ENCODE measurements at places on chromosomes 4 and X.
A peak's percentile ranks its signal among the peaks of the same experiment; 100 is the strongest.

- DNase-seq, result peak; percentile 67
Measured at GRCh38 chr4:15197005-15197404, 194.7 kb downstream of the CPEB2 start.

DNA sequence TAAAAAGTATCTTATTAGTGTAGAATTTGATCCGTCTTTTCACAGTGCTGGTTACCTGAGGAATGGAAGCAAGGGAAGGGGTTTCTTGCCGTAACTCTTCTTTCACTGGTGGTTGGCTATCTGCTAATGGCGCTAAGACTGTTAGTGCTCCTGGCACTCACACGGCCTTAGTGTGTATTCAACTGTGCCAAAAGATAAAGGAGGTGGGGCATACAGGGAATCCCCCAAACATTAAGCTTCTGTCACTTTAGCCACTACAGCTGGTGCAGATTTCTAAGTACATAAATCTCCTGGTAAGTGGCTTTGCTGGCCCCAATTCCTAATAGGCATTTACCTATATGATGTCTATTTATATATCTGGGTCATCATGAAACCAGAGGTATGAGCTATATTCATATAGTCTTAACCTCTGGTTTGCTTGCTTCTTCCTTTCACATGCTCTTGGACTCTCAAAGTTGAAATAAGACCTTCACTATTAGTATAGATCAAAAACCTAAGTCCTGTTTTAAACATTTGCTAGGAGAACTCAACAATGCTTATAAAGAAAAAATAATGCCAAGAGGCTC is 95.1 kb downstream of the TSPAN7 start:
- DNase-seq, result peak; percentile 9

DNA sequence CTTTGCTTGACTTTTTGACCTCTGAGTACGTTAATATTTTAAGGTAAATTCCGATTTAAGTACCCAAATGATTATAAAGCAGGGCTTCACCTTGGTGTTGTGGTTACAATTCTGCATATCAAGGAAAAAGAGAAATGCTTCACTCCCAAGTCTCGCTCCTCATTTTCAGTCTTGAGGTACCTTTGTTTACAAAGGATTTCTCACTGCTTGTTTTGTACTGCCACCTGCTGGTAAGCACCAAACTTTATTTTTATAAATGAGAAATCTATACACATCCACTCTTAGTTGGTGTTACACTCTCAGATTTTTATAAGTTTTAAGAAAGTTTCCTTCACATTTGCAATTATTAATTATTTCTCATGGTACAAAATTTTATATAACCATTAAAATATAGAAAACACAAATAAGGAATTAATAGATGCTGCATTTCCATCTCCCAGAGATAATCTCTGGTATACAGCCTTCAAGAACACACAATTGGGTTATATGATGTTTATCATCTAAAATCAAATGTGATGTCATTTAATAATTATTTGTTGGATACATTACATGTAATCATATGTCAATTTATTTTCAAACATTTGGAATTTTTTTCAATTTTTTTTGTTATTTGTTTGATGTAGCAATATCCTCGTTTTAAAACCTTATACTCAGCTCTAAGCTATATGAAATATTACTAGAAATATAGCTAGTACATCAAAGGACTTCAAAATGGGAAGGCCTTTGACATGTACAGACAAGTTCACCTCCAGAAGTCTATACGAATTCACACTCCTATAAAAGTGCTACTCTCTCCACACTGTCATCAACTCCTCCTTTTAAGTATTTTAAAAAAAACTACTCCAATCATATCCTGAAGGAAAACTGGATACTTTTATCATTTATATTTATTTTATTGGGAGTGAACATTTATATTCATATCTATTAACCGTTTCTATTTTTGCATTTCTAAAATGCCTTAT is 179.9 kb downstream of the KCNIP4 start:
- DNase-seq, result peak; percentile 83

DNA sequence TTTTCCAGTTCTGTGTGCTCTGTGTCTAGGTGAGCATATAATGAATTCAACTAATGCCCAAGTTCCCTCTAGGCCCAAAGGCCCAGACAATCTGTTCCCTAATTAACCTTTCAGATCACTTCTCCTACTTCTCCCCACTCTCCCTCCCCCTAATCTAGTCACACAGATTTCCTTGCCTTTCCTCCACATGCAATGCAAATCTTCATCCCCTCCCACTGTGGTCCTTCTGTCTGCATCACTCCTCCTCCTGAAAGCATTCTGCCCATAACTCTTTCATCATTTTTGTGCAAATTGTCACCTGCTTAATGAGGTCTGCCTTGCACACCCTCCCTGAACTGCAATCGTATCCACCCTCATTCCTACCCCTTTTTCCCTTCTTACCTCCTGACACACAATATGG is 346.6 kb downstream of the FBXO8 start:
- DNase-seq, result no peak

DNA sequence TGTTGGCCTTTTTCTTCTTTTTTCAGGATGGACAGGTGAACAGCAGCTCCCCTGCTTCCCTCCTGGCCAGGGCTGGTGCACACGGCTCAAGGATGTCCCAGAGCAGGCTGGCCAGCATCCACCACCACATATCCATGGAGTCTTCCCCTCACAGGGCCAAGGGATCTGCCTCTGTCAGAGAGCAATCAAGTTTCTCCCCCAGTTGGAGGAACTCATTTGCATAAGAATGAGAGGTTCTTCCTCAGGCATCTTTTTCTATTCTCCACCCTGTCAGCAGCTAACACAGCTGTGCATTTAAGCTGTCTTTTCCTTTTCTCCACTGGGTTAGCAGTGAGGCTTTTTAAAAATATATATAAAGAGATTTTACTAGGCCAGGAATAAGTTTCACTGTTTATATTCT is 143.8 kb downstream of the ANAPC10 start:
- DNase-seq, result no peak

- DNase-seq, result no peak
Measured at GRCh38 chr4:152104901-152105357, 344.1 kb upstream of the GATB start.

DNA sequence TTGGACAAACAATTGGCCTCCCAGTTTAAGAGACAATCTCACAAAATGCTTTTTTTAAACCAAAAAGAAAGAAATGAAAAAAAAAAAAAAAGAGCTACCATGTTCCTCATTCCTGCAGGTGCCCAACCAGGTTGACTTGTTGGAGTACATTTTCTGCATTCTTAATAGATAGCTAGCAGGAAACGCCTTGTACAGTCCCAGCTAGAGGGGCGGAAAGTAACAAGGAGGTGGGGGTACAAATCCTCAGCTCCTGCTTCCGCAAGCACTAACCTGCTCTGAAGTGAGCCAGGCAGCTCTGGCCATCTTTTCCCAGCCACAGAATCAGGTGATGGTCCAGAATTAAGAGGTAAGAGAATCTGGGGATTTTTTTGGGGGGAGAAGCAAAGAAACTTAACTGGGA is at the start of gene VGLL1:
VGLL1 (plus strand) TSS at position 265 of the 400 bp plus-strand sequence. CDS start 3,806 bp downstream, outside the sequence.
- DNase-seq, result no peak

DNA sequence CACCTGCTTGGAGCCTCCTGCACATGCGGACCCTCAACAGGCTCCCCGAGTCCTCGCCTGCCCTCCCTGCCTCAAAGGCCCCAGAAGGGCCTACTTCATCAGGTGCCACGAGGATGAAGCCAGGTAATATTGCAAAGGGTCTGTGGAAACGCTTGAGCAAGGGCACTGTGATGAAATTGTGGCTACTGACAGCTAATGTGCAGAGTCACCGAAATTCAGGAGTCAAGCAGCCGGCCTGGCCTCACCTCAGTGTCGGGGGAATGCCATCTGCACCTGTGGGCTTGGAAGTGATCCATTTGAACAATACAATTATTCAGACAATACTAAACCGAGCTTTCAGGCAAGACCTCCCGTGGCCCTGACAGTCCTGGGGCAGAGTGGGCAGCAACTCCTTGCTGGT is 3.1 kb upstream of the FGFR3 start:
- no peak for DNase-seq

DNA sequence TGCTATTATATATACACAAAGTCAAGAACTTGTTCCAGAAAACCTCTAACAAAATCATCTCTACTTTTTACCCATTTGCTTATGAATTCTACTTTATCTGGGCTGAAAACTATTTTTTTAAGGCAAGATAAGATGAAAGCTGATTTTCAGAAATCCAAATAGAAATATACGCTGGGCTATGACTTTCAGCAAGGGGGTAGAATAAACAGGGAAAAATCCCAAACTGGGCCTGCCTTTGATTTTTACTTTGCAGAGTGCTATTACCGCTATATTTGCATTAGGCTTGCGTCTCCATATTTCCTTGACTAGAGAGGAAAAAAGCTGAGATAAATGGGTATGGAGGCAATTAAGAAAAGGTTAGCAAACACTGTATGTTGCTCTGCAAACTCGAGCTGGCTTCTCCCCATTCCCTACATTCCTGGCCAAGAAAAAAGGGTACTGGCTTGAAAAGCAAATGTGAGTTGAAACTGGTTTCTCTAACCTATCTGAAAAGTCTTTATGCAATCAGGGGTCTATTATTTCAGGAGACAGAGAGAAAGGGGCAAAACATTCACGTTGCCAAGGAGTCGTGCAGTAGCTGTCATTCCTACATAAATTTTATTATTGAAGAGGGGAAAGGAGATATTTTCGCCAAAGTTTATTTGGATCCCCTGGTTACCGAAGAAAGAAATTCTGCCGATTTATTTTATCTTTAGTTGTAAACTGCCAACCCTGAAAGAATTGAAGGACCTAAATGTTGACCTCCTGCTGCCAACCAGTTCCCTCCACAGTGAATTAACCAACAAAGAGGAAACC is 2.2 kb downstream of the TMEM47 start:
- DNase-seq, result peak; percentile 57

GRCh38 chrX:17736478-17736855 is 826 bp upstream of the SCML1 start:
- no peak for DNase-seq

DNA sequence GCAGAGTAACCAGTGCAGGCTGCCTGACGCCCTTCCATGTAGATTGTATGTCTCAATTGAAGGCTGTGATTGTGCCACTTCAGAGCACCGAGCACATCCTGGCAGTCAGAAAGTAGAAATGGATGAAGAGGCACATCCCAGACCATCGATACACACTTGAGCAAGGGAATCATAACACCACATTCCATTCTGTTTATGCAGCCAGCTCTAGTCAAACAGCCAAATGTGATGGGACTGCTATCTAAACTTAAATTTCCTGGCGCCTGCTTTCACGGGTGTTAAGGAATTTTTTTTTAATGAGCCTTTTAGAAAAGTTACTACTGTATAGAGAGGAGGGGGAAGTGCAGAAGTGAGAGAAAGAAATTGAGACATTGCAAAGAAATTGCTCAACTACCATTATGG is 84.4 kb downstream of the PPARGC1A start:
- DNase-seq, result no peak

- DNase-seq, result peak; percentile 37
Measured at GRCh38 chr4:136476753-136477152, 1055.5 kb downstream of the PCDH18 start.

GRCh38 chr4:20430259-20430941 is 178.7 kb downstream of the SLIT2 start:
- no peak for DNase-seq

DNA sequence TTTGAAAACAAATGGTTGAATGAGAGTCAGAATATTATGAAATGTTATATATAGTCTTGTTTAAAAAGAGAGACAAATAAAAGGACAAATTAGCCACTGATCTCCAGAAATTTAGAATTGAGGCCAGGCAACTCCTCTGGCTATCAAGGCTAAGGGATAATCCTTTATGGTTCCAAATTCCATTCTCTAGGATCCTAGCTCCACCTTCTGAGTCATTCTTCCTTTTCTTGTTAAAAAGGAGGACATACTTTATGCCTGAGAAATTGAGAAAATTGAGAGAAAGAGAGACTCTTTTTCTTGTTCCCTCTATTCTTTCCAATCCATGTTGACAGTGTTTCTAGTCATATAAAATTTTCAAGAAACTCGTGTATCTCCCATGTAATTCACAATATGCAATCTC is 1299.5 kb downstream of the FSTL5 start:
- no peak for DNase-seq

- no peak for DNase-seq
Measured at GRCh38 chrX:48782795-48783194, 3.6 kb upstream of the GATA1 start.
